SJCRH30 (cell line): ENCODE measurements at places on chromosomes 2 and 18. TPM values are rescaled to one million over a fixed set of nuclear protein-coding genes. Genes with fewer than 3 reads are reported as not detected.

Gene IL1R2
- total RNA-seq, result not detected in 2 replicates

Gene CFAP221
- total RNA-seq, result not detected in 2 replicates

Gene LOXHD1
- not detected in 2 replicates for total RNA-seq

Gene KLHL30
- 3.9 and 4.1 TPM in 2 replicates for total RNA-seq

Gene AMER3
- total RNA-seq, result not detected in 2 replicates

Gene IL18R1
- not detected in 2 replicates for total RNA-seq

Gene GAL3ST2
- total RNA-seq, result not detected in 2 replicates

- no peak for DNase-seq
Observed at GRCh38 chr2:239251971-239252370, 148.8 kb downstream of the HDAC4 start.

GRCh38 chr18:27863780-27864430 lies 313.0 kb downstream of the CDH2 start:
- no peak for DNase-seq

GRCh38 chr2:16644221-16644925 lies 21.3 kb downstream of the CYRIA start:
- DNase-seq, result no peak

GRCh38 chr18:53586923-53587322 lies 637.5 kb downstream of the MBD2 start:
- no peak for DNase-seq

GRCh38 chr2:181440919-181441318 lies 16.3 kb upstream of the ITGA4 start:
- peak; percentile 54 for DNase-seq

GRCh38 chr2:36536776-36537175 lies 61.2 kb downstream of the FEZ2 start:
- DNase-seq, result no peak

GRCh38 chr2:21407851-21408250 lies 284.1 kb downstream of the TDRD15 start:
- DNase-seq, result no peak

GRCh38 chr2:145351864-145352425 lies 832.0 kb upstream of the ZEB2 start:
- no peak for DNase-seq

GRCh38 chr2:20452551-20452950 lies 5.7 kb downstream of the RHOB start:
- peak; percentile 61 for DNase-seq
